Progenitor cell of endocrine pancreas (in vitro differentiated cells): ENCODE measurements at places on chromosomes 3 and 15.

- no peak for DNase-seq
Observed at GRCh38 chr3:114565216-114565615, 271.4 kb downstream of the TIGIT start.

DNA sequence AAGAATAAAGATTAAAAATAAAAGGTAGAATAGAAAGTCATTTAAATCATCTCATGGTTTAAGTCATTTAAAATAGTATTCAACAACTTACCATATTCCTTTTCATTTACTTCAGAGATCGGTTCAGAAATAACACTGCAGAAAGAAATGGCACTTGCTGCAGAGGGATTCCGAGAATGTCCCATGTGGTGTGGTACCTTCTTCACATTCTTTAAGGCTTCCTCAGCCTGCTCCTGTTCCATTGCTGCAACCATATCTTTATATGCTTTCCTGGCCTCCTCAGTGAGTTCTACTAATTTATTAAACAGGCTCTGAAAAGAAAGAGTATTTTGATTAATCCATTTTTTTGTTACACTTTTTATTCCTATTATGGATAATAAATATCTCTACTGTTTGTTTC lies 32.6 kb upstream of the SHC4 start:
- DNase-seq: no peak

DNA sequence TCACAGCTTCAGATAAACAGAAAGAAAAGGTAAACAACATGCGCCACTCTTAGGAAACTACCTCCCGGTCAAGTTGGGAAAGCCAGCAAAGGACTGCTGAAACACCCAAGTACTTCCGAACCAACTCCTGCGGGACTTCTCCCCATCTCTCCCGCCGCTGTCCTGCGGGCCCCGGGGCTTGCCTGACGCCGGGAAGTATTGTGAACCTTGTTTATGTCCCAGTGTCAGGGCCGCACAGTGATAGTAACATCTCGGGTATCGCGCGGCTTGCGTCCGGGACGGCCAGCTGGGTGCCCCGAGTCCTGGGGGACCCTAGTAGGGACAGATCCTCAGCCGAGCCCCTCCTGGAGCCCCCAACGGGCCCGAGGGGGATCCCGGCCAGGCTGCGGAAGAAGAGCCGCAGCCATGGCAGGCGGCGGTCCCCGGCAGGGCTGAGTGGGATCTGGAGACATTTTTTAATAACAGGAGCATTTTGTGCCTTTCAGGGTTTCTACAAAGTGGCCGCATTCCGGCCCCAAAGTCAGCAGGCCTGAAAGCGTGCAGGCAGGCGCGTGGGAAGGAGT lies 756 bp downstream of the CLPX start:
- peak; percentile 35 for DNase-seq

DNA sequence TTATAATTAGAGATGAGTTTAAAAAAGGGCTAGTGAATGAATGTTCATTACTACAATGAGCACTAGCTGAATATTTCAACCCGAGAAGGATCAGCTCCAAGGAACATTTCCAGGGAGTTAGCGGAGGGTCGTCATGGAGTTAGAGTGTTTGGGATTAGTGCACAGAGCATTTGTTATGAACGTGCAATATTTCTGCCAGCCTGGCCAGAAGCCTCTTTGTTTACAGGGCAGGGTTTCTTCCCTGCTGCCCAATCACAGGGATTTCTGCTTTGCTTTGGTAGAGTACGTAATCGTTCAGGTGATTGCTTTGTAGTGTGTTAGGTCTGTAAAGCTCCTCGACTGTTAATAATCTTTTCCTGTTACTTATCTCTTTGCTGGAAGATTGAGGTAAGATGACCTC lies 5.9 kb downstream of the CGNL1 start:
- no peak for DNase-seq

GRCh38 chr15:41661518-41662225 lies 1.5 kb downstream of the MGA start:
- peak; percentile 32 for DNase-seq

DNA sequence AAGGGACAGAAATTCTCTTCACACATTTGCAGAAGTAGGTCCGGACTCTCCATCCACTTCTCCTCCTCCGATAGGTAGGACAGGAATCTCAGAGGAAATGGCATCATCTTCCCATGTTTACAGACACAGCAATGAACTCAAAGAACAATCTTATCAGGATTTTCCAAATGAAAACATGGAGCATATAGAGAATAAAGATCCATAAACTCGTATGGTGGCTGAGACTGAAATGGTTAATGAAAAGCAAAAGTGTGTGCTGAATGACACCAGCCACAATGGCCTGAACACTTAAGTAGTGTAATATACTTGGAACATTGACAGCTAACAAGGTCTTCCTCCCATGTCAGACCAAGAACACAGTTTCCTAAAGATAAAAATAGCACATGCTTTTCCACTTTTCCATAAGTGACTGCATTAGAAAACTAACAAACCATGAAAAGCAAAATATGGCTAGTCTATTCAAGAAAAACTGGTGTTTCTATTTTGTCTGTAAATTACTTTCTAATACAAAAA lies 5.8 kb downstream of the CCRL2 start:
- no peak for DNase-seq

GRCh38 chr3:45870099-45870498 lies 16.2 kb upstream of the CCR9 start:
- DNase-seq: no peak

GRCh38 chr15:85475317-85475701 lies 94.9 kb downstream of the AKAP13 start:
- no peak for DNase-seq

- no peak for DNase-seq
Observed at GRCh38 chr3:65875393-65876027, 163.2 kb downstream of the MAGI1 start.

- no peak for DNase-seq
Observed at GRCh38 chr3:179956416-179956830, 80.3 kb downstream of the PEX5L start.
